ENCODE measurements at places on chromosomes 4 and X.

DNA sequence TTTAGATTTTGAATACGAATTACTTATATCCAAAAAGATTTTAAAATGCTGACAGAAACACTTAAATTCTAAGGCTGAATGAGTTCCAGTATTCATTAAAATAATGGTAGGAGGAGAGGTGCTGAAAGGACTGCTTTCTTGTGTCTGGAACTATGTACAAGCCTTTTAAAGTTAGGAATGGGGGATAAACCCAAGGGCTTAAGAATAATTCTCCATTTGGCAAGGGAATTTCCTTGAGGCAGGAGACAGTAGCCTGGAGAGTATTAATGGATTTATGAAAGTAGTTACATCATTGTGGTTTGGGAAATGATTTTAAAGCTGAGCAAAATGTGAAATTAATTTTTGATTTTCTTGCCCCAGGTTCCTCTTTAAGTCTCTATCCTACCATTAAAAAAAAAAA lies 266.5 kb upstream of the KCNIP4 start:
- no peak for DNase-seq

DNA sequence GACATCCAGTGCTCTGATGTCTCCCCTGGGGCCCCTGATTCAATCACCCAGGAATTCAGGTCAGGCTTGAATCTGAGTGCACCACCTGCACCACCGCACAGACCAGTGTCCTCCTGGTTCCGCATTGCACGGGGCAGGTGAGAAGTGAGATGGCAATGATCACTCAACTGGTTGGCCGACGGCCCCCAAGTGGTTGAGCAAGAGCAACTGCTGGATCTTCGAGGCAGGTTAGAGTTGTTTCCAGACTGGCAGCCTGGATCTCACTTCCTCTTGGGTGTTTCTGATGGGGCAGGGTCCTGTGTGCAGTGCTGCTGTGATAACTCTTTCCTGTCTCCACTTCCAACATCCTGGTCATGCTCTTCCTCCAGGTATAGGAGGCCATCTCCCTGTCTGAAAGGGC lies 50.4 kb downstream of the C4orf50 start:
- no peak for DNase-seq

GRCh38 chrX:129980001-129980401 lies 2.4 kb upstream of the BCORL1 start:
- no peak for DNase-seq

DNA sequence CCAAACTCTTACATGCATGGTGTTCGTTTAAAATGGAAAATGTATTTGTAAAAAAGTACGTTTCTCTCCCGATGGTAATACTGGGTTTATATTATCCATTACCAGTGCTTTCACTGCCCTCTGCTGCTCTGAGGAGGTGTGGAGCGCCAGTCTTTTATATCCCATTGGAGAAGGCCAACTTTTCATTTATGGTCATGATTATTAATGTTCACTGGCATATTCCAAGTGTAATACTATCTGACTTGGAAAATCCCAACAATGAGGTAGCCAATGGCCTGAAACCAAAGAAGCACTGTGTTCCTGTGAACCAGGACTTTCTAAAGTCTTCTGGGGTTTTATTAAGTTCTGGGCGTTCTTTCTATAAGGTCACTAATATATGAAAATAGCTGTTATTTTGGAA lies 80.7 kb downstream of the SYNPO2 start:
- no peak for DNase-seq

- no peak for DNase-seq
Observed at GRCh38 chr4:162921178-162921785, 245.4 kb downstream of the NAF1 start.

GRCh38 chrX:41802958-41803357 lies 79.0 kb downstream of the GPR82 start:
- no peak for DNase-seq

Data from NCI-H524 treated with DMSO at 0.1 percent for 48 hours (cell line).